ENCODE measurements at places on chromosomes 5 and 9.

DNA sequence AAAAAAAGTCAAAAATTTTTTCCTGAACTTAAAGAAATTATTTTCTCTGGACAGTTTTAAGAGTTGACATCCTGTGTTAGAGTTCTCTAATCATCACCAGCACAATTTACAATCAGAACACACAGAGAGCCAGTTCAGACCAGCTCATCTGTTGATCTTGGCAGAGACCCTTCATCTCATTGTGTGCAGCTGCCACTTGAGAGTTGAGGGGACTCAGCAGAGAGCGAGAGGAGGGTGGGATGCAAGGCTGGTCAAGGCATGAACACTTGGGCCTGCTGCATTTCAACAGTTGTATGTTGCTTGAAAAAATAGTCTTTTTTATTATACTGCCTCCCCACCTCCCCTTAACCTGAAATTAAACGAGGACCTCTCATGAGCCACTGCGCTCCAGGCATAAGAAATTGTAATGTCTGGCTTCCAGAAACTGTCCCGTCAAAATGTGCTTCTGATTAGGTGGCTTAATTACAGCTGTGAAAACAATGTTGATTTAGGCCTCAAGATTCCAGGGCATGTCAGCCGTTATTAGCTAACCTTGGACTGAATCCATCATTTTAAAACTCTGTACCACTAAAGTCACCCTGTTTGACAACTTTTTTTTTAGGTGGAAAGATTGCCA lies 383.6 kb downstream of the CCDC171 start:
- DNase-seq, result no peak

DNA sequence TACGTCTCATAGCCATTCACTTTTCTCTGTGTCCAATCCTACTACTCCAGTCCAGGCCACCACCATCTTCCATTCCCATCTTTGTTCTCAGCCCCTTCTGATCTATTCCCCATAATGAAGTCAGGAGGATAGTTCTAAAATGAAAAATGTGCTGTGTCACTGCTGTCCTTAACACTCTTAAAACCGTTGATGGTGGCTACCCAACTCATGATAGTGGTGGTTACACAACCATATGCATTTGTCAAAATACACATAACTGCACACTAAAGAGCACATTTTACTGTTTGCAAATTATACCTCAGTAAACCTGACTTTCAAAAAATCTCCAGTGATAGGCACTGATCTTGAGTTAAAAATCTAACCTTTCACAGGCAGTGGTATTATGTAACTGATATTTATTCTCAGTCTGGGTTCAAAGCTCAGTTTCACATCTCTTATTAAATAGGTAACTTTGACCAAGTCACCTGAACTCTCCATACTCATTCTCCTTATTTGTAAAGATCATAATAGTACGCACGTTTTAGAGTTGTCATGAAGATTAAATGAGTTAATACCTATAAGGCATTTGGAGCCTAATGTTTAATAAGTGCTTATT lies 24.6 kb upstream of the ADRB2 start:
- no peak for DNase-seq

DNA sequence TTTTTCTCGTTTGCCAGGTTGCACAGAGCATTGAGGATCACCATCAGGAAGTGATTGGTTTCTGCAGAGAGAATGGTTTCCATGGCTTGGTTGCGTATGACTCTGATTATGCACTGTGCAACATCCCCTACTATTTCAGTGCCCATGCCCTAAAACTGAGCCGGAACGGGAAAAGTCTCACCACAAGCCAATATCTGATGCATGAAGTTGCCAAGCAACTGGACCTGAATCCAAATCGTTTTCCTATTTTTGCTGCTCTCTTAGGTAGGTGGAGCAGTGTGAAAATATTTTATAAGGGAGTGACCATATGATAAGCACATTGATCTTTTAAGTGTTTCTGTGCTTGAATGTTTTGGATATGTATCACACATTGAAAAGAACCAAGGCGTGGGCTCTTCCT lies 17.7 kb upstream of the FAM120AOS start:
- DNase-seq, result no peak

- peak; percentile 4 for DNase-seq
Observed at GRCh38 chr5:179146277-179146676, 86.1 kb downstream of the ZNF354C start.

DNA sequence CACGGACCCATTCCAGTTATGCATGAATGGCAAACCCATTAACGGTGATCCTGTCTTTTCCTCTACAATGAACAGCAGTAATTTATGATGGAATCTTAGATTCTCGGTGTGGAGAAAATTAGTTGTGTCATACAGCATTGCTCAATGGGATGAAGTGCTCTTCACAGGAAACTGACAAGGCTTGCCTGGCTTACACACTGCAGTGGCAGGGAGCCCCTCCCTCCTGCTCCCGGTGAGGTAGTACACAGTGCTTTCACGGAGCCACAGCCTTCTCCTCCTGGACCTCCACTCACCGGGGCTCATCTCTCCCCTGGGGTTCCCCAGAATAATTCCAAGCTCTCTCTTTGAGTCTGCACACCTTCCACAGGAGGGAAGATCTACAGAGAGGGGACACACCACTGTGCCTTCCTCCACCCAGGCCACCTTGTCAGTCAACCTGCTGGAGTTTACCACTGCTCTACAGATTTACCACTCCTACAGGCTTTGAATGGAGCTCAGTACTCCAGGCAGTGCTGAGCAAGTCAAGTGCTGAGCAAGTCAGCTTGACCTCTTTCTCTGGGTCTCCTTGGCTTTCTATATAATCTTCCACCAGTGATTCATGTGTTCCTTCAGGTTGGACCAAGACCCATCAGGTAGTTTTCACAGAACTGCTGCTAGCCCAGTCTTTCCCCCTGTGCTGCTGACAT lies 59.1 kb upstream of the TBC1D2 start:
- no peak for DNase-seq

DNA sequence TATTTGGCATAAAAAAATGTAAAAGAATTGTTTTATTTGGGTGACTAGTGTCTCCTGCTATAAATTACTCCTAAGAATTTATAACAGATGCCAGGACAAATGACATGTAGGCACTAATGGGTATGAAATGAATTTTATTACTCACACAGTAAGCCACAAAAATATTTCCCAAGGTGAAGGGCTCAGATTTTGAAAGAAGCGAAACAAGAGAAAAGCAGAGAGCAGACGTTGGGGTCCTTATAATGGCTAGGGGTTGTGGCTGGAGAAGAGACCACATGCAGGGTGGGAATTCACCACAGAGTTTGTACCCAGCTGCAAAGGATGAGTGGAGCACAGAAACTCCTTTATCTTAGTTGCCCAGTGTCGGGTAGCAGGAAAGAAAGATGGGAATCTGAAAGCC lies 45.0 kb upstream of the PRR16 start:
- no peak for DNase-seq

- no peak for DNase-seq
Observed at GRCh38 chr5:166772770-166773169, 1518.7 kb upstream of the WWC1 start.

DNA sequence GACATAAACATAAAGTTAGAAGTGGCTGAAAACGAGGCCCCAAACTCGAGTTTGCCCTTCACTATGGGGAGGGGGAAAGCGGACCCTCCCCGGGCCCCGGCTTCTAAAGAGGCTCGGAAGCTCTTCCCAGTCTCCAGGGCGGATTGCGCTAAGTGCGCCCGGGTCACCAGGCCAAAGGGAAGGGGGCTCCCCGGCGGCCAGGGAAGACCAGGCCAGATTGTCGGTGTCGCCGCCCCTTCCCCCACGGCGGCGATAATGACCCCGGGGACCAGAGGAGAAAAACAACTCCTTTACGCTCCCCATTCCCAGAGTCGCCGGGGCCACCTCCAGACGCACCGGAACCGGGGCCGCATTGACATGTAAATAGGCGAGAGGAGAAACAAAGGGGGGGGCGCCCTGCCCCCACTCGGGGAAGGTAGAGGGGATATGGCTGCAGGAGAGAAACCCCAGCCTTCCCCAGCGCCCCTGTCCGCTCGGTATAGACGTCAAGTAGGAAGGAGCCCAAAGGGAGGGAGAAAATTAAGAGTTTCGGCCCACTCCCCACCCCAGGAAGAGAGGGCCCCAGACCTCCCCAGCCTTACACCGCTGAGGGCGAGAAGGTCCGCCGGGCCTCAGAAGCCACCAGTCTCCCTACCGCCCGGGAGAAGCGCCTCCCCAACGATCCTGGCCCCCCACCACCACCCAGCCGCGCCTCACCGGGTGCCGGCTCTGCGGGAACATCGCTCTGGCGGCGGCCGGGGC lies 1.7 kb downstream of the TLE1 start:
- DNase-seq, result no peak

- no peak for DNase-seq
Observed at GRCh38 chr5:125198270-125198974, 452.0 kb upstream of the ZNF608 start.

- DNase-seq, result no peak
Observed at GRCh38 chr9:98379572-98379971, 124.1 kb upstream of the TBC1D2 start.

DNA sequence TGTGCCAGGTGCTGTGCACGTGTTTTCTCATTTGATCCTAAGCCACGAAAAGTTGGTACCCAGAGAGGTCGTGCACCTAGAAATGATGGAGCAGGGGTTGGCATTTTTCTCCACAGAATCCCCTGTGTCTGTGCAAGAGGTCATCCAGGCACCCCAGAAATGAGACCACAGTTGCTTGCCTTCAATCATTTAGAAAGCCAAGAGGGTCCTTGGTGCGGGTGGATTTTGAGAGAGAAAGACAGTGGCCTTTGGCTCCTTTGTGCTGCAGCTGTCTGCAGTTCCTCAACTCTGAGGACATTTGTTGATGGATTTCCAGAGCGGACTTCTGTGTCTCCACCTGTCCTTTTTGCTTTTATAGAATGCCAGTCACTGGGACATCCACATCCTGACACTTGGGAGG lies 33.8 kb upstream of the SPRY4 start:
- DNase-seq, result no peak

GRCh38 chr9:21579247-21579671 lies 97.1 kb upstream of the IFNE start:
- DNase-seq, result peak; percentile 55

DNA sequence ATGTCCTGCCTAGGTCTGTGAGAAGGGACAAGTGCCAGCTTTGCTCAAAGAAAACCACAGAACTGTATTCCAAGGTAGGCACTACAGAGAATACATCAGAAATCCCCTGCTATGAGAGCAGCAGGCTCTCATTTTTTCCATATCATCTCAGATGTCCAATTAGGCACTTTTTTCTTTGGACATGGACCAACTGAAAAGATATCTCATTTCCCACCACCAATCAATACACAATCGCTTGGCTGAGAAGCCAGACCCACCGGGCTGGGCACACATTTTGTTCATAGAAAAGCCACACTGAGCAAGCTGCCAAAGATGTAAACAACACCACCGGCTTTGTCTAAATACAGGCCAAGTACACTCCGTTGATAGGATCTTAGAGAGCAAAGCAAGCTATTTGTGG lies 25.9 kb downstream of the STOM start:
- no peak for DNase-seq

- DNase-seq, result peak; percentile 62
Observed at GRCh38 chr5:95817430-95817829, 5.1 kb downstream of the GLRX start.

- peak; percentile 33 for DNase-seq
Observed at GRCh38 chr5:99033014-99033900, 104.5 kb upstream of the CHD1 start.

GRCh38 chr9:126838895-126839294 lies 21.5 kb upstream of the ZBTB34 start:
- DNase-seq, result no peak

GRCh38 chr5:175567954-175568353 lies 89.6 kb downstream of the SFXN1 start:
- no peak for DNase-seq

DNA sequence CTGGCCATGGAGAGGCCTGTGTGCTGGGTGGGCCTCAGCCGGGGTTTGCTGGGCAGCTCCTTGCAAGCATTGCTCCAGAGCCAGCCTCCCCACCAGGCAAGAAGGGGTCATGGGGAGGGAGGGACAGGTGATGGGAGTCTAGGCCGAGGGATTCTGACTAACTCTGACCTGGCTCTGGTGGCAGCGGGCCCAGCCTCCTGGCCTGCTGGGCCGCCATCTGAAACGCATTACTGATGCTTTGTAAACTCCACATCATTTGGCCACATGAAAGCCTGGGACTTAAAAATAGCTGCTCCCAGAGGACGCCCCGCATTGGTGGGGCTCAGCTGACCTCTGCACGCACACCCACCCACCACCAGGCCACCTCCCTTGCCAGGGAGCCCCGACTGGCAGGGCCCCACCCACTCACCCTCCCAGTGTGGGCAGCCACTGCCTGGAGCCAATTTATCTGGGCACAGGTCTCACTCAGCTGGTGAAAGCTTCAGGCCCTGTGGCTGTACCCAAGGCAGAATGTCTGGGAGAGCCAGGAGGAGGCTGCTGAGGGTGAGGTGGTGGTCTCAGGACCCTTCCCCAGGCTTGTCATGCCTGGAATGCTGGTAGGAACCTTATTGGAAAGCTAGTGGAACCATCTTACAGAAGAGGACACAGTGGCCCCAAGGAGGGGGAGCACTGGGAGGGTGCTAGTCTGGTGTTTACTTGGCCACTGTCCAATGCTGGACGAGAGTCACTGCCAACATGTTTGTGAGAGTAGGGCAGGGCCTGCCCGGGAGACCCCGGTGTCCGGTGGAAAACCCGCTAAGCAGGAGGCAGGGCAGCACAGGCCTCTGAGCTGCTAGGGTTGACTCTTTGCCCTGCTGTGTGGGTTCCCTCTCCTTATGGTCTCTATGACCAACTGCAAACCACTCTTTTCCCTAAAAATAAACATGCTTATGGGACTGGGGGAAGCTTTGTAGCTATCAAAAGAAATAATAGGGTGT lies 10.8 kb downstream of the TCF7 start:
- DNase-seq, result no peak

DNA sequence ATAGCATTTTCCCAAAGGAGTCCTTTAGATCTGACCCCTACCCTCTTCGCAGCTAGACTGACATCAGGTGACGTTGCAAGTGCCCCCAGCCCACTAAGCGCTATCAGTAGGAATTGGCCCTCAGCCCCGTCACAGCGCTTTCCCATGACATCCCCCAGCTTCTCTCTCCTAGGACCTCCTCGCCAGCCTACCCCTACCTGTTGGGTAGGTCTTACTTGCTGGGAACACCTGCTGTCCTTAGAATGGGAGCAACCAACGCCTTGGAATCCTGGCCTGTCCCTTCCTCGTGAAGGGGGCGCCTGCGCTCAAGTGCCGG lies 584 bp upstream of the PIP5K1B start:
- no peak for DNase-seq

DNA sequence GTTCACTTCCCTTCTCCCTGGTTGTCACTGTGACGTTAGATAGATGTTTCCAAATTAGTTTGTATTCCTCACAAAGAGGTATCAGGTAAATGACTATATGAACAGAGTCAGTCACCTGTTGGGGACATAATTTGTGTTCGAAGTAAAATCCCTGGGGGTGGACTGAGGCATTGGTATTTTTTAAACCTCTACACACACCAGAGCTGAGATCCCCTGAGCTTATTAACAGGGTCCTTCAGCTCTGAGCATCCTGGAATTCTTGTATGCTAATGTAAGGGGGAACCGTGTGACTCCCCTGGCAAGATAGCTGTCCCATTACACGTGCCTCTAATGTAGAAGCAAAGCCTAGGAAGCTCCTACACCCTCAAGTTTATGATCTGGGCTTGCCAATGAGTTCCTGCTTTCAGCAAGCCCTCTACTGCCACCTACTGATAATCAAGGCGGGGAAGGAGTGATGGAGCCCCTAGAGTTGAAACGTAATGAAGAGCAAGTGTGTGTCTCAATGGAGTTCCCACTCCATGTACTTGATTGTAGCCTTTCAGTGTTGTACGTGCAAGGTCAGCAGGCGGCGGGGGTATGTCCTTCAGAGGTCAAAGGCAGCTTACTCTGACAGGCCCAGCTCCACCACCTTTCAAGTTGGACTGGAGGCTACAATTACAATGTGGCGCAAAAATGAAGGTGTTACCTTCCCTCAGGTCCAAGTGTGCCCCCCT lies 14.4 kb downstream of the PRKACG start:
- peak; percentile 78 for DNase-seq

GRCh38 chr5:3310541-3311261 lies 284.9 kb upstream of the IRX1 start:
- DNase-seq, result no peak
